ENCODE measurements at places on chromosomes 1 and 21.
A peak's percentile ranks its signal among the peaks of the same experiment; 100 is the strongest.

GRCh38 chr21:44834951-44835646 is 17.2 kb upstream of the SUMO3 start:
- DNase-seq = peak; percentile 54

- DNase-seq = no peak
Measured at GRCh38 chr1:8238141-8239038, 79.5 kb upstream of the SLC45A1 start.

DNA sequence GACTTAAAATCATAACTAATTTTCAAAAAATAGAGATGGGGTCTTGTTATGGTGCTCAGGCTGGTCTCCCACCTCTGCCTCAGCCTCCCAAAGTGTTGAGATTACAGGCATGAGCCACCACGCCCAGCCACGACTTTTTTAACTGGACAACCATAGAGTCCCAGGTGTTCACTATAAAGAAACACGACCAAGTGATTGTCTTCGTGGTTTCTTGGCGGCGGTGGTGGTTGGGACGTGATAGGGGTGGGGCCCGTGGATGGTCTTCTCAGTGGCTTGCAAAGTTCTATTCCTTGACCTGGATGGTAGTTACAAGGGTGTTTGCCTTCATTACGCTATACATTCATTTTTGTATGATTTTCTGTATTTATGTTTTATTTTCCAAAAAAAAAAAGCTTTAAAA is 34.6 kb upstream of the COX20 start:
- no peak for DNase-seq

DNA sequence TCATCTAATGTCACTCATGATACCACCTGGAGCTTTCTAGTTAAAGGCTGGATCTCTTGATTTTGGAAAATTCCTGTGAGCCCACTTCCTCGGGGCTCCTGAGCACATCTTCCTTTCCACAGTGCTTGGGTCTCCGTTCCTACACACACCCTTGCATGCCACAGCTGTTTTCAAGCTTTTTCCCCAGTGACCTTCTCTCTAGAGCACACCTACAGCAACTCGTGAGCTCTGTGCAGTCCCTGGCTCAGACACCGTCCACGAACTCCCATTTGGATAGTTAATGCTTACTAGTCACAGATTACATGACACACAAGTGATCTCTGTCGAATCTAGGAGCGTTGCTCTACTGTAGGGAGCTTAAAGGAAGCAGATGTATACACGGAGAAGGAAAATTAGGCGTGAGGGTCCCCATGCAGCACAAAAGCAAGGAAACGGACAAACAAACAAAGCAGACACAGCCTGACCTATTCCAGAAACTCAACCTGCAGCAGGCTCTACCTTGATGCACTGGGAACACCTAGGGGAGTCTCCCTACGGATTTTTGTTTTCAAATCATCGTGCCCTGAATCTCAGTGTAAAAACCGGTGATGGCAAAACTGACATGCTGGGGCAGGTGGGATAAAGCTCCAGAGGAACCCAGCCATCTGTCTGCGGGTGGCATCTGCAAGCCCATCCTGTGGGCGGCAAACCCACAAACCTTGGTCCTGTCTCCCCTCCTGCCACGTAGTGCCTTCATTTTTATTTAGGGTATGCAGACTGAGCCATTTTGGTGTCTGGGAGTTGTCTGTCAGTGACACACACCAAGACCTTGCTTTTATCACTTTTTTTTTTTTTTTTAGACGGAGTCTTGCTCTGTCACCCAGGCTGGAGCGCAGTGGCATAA is 177.8 kb downstream of the RUNX1 start:
- DNase-seq = no peak

GRCh38 chr1:111221633-111222291 is 5.8 kb upstream of the CHI3L2 start:
- no peak for DNase-seq

- no peak for DNase-seq
Measured at GRCh38 chr1:62997884-62998283, 214.0 kb downstream of the ATG4C start.

DNA sequence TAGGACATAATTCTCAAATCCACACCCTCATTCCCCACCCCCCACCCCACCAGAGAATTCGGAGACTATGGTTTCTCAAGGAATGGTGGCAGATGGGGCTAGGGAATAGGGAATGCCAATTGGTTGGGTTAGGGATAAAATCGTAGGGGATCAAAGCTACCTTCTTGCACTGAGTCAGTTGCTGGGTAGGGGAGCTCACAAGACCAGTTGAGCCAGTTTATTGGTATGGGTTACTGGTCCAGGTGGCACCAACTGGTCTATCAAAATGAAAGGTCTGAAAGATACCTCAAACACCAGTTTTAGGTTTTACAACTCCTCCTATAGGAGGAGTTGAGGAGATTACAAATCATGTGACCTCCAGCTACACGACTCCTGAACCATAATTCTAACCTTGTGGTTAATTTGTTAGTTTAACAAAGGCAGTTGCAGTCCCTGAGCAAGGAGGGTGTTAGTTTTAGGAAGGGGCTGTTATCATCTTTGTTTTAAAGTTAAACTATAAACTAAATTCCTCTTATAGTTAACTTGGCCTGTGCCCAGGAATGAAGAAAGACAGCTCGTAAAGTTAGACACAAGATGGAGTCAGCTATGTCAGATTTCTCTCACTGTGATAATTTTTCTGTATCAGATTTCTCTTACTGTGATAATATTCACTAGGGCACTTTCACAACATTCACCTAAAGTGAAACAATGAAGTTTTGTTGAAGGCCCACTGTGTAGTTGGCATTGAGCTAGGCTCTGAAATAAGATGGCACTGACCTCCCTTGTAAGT is 2.5 kb downstream of the SHISAL2A start:
- no peak for DNase-seq

GRCh38 chr21:39159342-39160063 is 23.7 kb downstream of the PSMG1 start:
- DNase-seq = no peak

GRCh38 chr1:91830242-91831131 is 55.5 kb downstream of the TGFBR3 start:
- DNase-seq = peak; percentile 50

DNA sequence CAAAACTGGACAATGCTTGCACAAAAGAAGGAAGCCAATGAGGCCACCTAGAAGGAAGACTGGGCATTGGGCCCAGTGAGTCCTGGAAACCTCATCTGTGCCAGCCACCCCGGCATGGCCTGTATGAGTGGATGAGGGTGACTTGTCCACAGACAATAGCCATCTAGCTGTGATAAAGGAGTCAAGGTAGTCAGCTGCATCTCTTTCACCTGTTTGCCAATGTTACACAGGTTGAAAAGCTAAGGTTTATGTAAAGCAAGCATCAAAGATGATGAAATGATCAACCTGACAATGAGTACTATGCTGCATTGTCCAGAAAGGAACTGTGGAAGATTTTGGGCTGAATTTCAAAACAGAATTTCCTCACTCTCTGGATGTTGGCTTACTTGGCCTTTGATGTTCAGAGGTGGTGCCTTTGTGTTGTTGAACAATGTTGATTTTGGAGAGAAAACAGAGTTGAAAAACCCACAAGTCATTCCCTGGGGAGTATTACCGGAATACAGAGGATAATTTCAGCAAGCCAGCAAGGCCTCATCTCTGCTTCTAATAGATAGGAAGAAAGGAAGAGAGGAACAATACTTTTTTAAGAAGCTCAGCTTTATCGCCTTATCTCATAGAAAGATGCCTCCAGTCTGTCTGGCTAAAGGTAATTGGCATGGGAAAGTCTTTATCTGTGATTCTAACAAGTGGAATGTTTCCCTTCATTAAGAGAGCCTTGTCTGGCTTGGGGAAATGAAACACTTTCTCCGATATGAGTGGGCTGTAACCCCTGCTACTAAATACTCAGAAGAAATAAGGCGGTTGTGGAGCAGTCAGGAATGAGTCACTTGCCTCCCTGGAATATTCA is 11.4 kb upstream of the SELE start:
- DNase-seq = no peak

DNA sequence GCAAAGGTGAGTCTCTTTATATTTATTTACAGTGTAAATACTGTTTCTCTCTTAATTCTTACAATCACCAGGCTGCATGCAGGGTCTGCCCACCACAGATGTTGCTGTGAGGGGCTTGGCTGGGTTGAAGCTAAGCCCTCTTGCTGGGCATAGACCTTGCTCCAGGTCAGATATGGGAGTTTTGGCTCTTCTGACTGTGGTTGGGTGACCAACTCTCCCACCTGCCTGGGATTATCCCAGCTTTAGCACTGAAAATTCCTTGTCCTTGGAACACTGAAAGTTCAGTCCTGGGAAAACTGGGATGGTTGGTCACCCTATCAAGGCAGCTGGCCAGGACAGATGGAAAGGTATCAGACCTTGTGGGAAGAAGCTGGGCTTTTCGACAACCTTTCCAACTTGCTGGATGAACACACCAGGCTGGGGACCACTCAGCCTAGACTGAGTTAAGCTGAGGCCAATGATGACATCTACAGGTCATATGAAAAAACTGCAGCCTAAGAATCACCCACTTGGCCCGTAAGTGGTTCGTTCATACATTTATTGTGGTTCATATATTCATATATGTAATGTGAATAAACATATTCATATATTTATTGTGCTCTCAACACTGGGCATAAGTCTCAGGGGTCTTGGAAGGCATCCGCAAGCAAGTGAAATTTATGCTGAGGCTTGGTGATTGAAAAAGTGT is 26.6 kb upstream of the HPDL start:
- DNase-seq = peak; percentile 66

- DNase-seq = no peak
Measured at GRCh38 chr1:78156805-78157521, 111.2 kb downstream of the GIPC2 start.

GRCh38 chr1:22967833-22968232 is 4.8 kb downstream of the LACTBL1 start:
- no peak for DNase-seq

DNA sequence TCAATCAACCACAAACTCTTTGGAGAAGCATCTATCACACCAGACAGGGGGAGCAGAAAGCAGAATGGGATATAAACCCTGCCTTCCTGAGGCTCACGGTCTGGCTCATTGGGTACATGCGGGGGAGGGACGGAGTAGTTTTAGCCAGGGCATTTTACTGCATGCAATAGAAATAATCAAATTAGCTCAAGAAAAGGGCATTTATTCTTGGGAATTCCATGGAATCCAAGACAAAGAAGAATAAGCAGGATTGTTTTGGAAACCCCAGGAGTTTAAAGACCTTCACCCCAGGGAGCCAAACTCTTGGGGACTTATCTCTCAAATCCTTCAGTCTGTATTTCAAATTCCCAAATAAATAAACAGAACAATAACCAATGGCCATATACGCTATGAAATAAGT is 5.2 kb upstream of the KAZN start:
- DNase-seq = no peak

GRCh38 chr1:217392441-217392840 is 238.4 kb downstream of the GPATCH2 start:
- DNase-seq = no peak

DNA sequence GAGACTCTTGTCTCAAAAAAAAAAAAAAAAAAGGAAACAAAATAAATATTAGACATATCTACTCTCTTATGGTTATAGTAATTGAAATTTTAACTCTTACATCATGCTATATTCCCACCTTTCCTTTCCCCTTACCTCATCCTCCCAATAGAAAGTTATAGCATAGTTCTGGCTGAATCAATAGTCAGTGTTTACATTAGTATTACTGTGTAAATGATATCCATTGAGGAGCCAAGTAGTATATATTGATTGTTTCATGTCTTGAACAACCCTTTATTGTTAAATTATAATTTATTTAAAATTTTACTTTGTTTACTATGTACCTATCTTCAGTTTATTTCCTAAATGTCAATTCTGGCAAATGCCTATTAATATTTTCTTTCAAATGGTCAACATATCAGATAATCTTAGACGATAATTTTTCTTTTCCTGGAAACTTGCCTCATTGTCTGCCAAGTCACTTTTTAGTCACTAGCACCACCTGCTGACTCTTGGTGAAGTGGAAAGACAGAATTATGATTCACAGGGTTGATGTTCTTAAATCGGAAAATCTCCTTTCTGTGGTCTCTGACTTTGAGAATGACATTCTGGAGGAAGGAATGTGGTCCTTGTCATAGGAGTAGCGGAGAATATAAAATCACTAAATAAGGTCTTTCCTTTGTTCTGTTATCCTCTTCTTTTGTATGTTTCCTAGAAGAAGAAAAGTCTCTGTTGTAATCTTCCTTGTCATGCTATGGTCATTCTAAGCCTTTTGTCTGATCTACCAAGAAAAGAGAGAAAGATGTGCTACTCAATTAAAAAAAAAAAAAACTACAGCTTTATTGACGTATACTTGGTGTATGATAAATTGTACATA is 8.6 kb downstream of the HJV start:
- DNase-seq = peak; percentile 87

- DNase-seq = no peak
Measured at GRCh38 chr1:218135371-218135770, 149.7 kb upstream of the RRP15 start.

GRCh38 chr1:10078494-10078893 is 45.7 kb downstream of the UBE4B start:
- no peak for DNase-seq

DNA sequence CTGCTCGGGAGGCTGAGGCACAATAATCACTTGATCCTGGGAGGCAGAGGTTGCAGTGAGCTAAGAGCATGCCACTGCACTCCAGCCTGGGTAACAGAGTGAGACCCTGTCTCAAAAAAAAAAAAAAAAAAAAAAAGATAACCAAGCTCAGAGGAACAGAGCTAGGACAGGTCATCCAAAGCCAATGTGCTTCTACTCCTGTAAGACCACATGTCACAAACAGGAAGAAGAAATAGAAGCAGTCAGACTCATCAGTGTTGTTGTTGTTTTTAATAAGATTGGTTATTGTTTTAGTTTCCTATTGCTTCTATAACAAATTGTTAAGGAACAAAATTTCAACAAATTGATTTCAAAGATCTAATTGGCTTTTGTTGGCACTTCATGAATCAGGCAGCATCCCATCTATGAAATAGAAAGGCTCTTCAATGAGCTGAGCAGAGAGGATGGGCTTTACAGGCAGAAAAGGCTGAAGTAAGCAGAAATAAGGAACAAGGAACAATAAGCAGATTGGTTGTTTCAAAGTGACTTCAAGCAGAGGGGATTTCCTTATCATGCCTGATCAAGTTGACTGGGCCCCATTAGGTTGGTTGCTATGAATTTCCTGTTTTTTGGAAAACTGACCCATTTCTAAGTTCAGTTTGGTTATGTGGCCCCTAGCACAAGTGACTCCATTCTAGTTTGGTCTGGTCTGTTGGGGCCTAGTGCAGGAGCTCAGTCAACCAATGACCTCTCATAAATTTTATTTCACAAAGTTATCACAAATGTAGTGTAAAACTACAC is 6.0 kb upstream of the AKNAD1 start:
- DNase-seq = no peak

DNA sequence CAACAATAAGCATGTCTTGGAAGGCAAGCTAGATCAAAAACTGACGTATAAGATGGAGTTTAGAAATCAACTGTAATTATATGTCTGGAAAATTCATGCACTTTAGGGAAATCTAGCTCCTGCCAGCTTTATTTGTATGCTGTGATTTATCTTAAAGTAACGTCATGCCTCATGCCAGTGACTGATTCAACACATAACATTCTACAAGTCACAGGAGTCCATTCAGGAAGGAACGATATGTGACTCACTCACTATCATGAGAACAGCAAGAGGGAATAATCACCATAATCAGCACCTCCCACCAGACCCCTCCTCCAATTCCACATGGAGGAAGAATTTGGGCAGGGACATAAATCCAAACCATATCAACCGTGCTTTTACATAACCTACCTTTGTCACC is 682.4 kb upstream of the ADAMTS5 start:
- DNase-seq = no peak

All from kidney (tissue), 22 donors.